ENCODE measurements at places on chromosomes 3 and 15.

- no peak for DNase-seq
Observed at GRCh38 chr15:28986108-28986507, 100.3 kb downstream of the APBA2 start.

GRCh38 chr15:79168922-79169456, 78.4 kb upstream of the RASGRF1 start:
- DNase-seq: peak; percentile 37

- DNase-seq: no peak
Observed at GRCh38 chr15:48422401-48422800, 91.2 kb downstream of the DUT start.

- no peak for DNase-seq
Observed at GRCh38 chr3:177427540-177427939, 230.3 kb upstream of the TBL1XR1 start.

GRCh38 chr15:80072285-80072994, 13.0 kb downstream of the ZFAND6 start:
- DNase-seq: peak; percentile 15

- peak; percentile 51 for DNase-seq
Observed at GRCh38 chr3:140736863-140737460, 59.1 kb downstream of the TRIM42 start.

DNA sequence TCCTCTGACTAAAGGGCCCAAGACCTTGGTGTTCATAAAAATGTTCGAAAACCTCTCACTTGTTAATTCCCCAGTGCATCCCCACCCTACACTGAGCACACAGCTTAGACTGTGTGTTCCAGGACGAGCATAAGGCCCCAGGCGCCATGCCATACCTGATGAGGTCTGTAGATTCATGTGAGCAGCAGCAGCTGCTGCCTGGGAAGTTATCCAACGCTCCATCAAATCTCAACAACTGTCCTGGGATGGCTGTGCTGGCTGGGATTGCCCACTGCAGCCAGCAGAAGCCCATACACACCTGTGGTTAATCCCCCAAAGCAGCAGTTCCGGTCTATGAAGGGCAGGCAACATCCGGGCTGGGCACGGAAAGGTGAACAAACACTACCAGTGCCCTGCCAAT, 391.2 kb downstream of the IL20RB start:
- no peak for DNase-seq

- DNase-seq: no peak
Observed at GRCh38 chr3:149475451-149476060, 1.1 kb downstream of the TM4SF4 start.

- DNase-seq: no peak
Observed at GRCh38 chr3:122627301-122627700, 49.9 kb downstream of the PARP15 start.

GRCh38 chr15:57031082-57031481, 112.6 kb downstream of the TCF12 start:
- no peak for DNase-seq
